ENCODE measurements at places on chromosomes 11 and 22.

DNA sequence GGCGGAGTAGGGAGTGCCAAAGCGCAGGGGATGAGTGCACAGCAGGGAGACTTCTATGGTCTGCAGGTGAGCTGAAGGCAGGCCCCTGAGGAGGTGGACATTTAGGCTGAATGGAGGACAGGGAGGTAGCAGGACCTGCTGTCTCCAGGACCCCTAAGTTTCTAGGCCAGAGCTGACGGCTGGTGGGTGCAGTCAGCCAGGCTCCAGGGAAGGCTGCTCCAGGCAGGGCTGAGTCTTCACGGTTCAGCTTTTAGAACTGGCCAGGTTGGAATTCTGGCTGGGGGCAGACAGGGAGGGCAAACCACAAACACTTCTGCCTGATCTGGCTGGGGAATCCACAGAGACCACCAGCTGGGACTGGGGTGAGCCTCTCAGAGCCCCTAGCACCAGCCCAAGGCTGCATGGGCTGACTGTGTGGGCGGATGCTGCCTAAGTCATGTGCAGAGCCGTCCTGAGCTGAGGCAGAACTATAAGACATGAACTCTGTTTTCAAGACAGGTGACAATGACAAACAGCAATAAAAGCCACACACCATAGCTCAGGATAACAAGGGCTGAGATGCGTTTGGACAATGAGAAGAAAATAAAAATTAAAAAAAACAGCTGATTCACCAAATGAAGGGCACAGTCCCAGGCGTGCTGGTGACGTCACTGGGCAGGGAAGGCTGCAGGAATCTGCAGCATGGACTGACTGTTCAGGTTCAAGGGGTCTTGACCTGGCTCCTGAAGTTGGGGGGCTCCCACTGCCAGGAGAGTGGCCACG is 10.4 kb upstream of the MALAT1 start:
- peak; percentile 73 for DNase-seq

DNA sequence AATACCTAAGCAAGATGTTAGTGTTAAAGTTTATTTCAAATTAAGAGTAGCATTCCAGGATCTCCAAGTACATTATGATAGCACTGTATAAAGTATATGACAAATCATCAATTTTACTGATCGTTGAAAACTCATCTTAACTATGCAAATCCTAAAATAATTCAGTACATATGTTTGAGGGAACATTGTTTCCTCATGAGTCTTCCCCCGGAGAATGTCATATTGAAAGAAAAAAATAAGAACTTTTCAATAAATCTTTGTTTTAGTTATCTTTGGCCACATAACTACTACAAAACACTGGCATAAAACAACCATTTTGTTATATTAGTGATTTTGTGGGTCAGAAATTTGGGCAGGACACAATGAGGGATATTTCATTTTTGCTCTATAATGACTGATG is 135.4 kb downstream of the METTL15 start:
- DNase-seq: peak; percentile 66

DNA sequence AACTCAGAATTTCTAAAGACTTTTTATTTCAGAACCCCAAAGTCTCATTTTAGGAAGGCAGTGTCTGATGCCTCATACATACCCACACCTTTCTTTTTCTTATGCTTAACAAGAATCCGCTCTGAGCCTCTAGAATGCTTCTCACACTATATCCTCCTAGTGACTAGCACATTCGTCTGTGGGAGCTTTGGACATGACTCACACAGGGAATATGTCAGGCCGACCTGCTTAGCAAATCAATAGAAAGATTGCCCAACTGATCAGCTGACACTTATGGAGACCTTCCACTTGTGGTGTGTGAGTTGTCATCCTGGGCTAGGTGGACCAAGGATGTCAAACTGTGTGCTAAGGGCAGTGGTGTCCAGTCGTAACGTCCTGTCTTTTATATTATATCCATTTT is 129.9 kb upstream of the TTC12 start:
- peak; percentile 97 for DNase-seq

DNA sequence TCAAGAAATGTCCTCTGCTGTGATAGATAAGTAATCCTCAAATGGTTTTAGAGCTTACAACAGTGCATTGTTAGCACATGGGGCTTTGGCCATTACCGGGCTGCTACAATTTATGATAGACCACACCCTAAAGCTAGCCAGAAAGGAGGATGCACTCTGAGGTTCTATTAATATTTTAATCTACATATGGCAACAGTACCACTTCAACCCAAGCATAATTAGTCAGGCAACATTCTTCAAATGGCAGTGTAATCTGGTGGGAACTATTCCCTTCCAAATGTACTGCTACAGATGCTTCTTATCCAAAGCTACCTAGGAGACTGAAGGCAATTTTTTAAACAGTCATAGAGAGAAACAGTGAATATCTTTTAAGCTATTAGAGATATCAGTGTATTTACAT is 697.6 kb downstream of the KCNA4 start:
- DNase-seq: peak; percentile 70

DNA sequence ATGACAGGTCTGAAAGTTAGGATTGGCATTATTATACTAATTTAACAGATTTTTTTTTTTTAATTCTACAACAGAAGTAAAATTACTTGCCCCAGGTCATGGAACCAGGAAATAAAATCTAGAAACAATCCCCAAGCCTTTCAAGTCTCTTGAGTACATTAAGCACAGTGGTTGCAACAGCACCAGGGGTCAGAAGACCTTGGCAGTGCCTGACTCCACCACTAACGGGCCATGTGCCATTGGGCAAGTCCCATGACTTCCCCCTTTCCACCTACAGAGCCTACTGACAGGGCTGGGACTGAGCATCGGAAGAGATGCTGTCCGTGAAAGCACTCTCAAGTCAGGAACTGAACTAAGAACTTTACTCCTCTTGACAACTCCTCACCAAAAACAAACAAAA is 98.6 kb upstream of the AKIP1 start:
- peak; percentile 67 for DNase-seq

- DNase-seq: no peak
These were observed 10.5 kb upstream of the ZBED5 start for GRCh38 chr11:10868352-10868751.

- peak; percentile 89 for DNase-seq
These were observed 3.7 kb upstream of the MUC5AC start for GRCh38 chr11:1153951-1154493.

- no peak for DNase-seq
These were observed 73.5 kb upstream of the API5 start for GRCh38 chr11:43238341-43238740.

Data from AG10803 (cell line).